Activated CD8-positive, alpha-beta memory T cell treated with anti-CD3 and anti-CD28 coated beads for 1 hour (primary cell): ENCODE measurements at places on chromosomes 5 and 9.

- DNase-seq, result no peak
Observed at GRCh38 chr5:66880401-66880800, 284.2 kb downstream of the MAST4 start.

- no peak for DNase-seq
Observed at GRCh38 chr5:553874-554273, 29.6 kb upstream of the SLC9A3 start.

GRCh38 chr5:107157809-107158208, 512.9 kb downstream of the EFNA5 start:
- no peak for DNase-seq

- DNase-seq, result no peak
Observed at GRCh38 chr9:112006361-112007020, 109.9 kb downstream of the UGCG start.

DNA sequence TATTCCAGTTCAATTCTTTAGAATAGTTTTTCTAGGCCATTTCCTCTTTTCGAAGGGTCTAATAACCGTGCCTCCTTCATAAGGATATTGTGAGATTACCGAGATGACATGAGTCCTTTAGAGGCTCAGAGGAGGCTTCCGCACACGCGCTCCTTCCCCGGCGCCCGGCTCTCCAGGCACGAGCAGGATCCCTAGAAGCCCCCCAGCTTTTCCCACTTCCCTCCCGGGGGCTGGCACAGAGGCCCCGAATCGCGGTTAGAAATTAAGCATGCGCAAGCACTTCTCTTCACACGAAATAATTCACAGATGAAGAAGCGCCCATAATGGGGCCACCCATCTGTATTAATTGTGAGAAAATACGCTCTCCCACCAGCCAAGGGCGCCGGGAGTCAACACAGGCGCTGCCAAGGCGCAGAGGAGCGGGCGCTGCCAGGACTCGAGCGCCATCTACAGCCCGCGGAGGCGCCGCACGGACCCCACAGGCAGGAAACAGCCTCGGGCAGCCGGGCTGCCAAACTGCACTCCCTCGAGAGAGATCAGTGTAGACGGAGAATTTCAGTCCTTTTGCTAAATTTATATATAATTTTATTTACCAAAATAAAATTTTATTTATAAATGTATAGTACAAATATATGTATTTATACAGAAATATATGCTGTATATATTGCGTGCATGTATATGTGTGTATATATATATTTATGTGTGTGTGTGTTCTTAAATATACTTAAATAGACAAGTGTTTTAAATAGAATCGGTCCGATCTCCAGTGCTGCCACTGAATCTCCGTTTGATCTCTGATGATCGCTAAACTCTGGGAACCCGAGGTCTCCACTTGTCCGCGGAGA, 258.1 kb upstream of the NFIL3 start:
- peak; percentile 44 for DNase-seq

GRCh38 chr5:77993141-77993854, 217.2 kb upstream of the TBCA start:
- DNase-seq, result no peak

- DNase-seq, result no peak
Observed at GRCh38 chr5:59103303-59103702, 520.4 kb downstream of the RAB3C start.

- no peak for DNase-seq
Observed at GRCh38 chr5:111972080-111972479, 215.1 kb upstream of the NREP start.

DNA sequence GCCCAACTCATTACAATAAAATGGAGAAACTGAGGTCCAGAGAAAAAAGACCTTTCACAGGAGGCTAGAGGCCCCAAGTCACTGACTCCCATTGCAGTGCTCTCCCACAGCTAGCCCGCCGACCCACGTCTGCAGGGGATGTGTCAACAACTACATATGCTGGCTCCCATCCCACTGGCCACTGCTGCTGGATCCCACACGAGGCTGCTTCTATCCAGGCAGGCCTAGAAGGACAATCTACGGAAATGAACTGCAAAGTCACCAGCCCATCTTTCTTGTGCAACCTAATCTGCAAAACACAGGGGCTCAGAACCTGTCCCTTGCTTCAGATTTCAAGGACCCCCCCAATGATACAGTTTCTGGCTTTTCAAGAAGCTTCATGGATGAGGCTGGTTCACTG, 24.0 kb downstream of the RAPGEF1 start:
- no peak for DNase-seq

DNA sequence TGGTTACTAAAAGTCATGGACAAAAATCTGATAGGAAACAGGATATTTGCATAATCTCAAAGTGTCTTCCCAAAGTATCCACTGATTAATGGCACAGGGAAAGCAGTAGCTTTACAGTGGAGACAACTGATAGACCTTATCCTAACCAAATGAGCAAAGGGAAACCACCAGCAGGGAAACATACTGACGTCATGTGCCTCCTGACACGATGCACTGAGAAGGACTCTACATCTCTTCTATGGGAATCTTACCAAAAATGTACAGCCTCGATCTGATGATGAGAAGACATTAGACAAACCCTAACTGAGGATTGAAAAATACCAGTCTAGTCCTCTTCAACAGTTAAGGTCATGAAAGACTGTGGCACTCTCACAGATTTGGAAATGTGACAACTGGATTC, 166.2 kb downstream of the INSYN2B start:
- no peak for DNase-seq

DNA sequence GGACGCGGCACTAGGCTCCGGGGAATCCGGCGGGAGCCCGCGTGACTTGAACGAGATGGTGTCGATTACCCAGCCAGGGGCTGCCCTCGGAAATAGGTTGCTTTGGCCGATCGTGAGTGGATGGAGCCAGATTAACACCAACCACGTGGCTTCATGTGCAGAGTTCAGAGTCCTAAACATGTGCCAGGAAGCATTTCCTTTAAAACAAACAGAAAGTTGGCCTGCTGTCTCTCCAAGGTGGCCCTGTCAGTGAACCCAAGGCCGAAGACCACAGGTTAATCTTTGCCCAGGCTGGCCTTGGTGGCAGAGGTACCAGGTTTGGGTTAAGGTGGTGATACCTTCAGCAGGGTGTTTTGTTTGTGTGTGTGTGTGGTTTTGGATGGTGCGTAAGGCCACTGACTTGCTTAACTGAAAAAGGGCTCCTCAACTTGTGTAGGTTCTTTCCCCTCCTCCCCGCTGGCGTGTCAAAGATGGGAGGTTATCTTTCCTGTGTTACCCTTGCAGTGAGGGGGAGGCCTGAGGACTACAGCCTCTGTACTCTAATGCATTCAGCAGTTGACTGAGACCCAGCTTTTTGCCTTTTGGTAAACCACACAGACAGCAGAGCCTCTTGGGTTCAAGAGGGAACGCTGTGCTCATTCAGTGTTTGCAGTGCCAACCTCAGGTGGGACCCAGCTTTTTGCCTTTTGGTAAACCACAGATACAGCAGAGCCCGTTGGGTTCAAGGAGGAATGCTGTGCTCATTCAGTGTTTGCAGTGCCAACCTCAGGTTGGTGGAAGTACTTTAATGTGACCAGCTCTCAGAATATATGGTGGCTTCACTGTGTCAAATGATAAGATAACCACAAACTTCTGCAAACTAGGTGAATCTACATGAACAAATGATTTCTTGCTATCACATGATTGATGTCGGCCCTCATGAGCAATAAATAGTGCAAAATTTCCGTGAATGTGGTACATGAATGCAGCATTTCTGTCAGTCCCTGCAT, 1.4 kb downstream of the IQGAP2 start:
- peak; percentile 38 for DNase-seq

DNA sequence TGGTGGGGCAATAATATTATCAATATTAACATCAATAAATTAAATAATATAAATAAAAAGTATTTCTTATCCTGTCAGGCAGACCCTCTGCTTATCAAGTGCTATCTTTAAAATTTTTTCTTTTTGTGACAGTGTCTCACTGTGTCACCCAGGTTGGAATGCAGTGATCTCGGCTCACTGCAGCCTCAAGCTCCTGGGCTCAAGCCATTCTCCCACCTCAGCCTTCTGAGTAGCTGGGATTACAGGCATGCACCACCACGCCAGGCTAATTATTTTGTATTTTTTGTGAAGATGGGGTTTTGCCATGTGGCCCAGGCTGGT, 53.2 kb downstream of the NDST1 start:
- no peak for DNase-seq

- DNase-seq, result peak; percentile 56
Observed at GRCh38 chr5:135466178-135467050, 14.3 kb upstream of the TIFAB start.

DNA sequence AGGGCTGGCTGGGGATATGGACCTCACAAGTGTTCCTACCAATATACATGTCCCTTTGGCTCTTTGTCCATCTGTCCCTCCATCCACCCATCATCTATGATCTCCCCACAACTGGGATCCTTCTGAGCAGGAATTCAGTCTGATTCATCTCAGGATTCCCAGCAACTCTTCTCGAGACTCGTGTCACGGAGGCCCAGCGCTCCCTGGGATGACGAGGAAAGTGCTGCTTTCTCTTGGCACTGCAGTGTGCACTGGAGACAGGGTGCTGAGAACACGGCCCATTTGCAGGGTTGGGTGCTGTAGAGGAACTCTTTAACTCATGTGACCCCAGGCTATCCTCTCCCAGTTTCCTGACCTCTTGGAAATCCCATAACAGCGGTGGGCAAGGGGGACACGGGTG, 72.9 kb downstream of the ANGPTL2 start:
- DNase-seq, result no peak

DNA sequence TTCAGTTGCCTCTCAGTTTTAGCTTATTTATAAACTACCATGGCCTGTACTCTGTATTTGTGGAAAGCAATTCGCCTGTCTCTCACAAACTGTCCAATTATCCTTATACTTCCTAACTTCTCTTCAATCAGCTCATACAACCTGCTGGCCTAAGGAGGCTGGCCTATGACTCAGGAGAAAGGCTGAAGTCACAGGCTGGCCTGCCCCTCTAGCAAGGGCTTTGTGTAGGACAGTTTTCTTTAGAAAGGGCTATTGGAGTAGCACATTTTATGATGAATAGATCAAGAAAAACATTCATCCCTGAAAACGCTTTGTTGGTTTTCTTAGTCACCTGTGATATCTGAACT, 988.7 kb upstream of the ARRDC3 start:
- DNase-seq, result no peak

DNA sequence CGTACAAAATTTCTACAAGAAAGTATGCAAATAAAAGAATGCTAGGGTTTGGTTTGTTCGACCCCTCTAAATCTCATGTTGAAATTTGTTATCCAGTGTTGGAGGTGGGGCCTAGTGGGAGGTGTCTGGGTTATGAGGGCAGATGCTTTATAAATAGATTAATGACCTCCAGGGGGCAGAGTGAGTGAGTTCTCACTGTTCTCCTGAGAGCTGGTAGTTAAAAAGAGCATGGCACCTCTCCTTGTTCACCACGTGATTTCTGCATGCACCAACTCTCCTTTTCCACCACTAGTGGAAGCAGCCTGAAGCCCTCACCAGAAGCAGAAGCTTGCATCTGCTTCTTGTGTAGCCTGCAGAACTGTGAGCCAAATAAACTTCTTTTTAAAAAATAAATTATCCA, 50.4 kb upstream of the FAM170A start:
- no peak for DNase-seq
